Osteocyte (in vitro differentiated cells): ENCODE measurements at places on chromosomes 2 and 18.

DNA sequence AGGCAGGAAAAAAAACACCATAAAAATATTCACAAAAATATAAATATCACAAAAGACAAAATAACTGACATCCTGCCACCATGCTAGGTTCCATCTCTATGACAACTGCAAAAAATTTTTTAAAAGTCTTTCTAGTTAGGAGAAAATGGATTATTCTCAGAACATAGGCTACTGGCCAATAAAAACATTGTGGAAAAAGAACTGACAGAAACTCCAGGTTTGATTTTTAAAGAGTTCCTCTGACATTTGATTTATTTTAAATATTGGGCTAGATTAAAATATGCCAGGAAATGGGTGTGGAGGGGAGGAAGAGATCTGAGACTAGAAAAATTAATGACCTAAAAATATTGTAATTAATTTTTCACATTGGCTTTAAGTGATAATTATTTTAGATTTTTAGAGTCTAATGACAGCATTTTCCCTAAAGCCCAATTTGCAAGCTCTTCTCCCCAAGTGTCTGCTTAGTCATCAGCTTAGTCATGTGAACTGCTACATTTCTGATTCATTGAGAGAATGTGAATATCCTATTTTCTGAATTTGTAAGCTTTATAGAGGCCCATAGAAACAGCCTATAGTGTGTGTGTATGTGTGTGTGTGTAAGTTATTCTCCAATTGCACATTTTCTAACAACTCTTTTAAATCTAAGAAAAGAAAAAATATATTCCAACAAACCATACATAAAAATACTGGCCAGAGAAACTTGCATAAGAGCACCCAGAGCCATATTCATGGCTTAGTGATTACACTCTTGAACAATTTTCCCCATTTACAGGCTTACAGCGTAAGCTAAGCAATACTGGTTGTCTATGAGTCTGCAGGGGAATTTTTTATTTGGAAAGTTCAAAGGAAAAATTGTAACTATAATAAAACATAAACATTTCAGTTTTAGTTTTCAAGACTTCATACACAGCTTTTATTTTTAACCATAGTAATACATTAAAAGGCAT lies 48.4 kb downstream of the TMEFF2 start:
- DNase-seq = no peak

- no peak for DNase-seq
Observed at GRCh38 chr2:86482034-86482433, 40.9 kb downstream of the KDM3A start.

- DNase-seq = no peak
Observed at GRCh38 chr2:43407935-43408334, 181.5 kb upstream of the ZFP36L2 start.

GRCh38 chr18:3233004-3233403 lies 13.2 kb upstream of the MYOM1 start:
- no peak for DNase-seq

- DNase-seq = peak; percentile 74
Observed at GRCh38 chr2:128466776-128467175, 148.1 kb upstream of the HS6ST1 start.

DNA sequence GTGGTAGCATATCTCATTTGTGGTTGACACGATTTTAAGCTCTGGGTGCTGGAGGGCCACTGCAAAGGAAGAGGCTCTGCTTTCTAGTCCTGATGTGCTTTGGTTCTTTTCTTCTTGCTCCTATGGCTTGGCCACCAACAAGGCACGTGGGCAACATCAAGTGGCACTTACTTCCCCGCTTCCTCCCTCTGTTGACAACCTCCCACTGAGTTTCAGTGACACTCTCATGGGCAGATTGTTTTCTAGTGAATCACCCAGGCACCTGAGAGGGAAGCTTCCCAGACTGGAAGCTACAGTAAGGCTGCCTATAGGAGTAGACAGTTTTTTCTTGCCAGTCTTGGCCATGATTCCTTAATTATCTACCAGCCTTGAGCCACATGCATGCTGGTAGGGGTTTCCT lies 89.0 kb downstream of the NBAS start:
- no peak for DNase-seq

DNA sequence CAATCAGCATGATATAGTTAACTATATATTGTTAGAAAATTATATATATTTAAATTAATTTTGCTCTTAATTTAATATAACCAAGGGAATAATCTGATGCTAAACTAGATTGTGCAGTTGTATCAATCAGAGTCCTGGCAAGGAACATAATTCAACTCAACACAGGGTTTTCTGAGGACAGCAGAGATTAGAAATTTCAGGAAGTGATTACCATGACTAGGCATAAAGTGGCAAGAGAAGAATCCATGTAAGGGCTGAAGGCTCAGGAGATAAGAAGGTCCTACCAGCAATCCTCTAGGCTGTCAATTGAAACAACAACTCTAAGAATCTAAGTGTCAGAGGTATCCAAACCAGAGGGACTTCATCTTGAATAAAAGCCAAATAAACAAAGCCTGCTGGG lies 807.8 kb downstream of the DSC3 start:
- DNase-seq = no peak

- no peak for DNase-seq
Observed at GRCh38 chr2:240886023-240886565, 9.9 kb downstream of the MAB21L4 start.

GRCh38 chr2:59912042-59912441 lies 641.4 kb downstream of the BCL11A start:
- DNase-seq = no peak

DNA sequence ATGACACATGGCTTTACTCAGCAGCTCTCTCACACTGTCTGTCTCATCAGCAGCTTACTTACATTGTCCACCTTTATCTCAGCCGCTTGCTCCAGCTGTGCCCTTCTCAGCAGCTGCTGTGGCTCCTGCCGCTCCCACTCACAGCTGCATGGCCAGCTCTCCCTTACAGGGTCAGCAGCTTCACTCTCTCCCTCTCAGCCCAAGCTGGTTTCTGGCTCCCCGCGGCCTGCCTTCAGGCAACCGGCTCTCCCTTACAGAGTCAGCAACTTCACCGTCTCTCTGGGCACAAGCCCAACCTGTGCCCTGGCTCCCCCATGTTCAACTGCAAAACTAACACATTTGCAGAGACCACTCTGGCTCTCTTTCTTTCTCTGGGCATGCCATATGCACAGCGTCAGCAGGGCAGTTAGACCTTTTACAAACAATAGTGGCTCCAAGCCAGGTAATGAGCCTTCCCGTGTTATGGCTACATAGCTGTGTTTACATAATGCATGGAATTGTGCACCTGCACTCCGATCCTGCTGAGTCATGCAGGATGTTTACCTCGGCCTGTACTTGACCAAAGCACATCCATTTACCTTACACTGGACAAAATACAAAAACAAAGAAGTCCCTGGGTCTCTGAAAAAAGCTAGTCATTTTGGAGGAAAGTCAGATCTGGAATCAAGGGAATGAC lies 167.3 kb downstream of the DOK6 start:
- no peak for DNase-seq
